ENCODE measurements at places on chromosomes 4 and X.

GRCh38 chr4:71532407-71532806 is 193.6 kb downstream of the SLC4A4 start:
- DNase-seq: no peak

DNA sequence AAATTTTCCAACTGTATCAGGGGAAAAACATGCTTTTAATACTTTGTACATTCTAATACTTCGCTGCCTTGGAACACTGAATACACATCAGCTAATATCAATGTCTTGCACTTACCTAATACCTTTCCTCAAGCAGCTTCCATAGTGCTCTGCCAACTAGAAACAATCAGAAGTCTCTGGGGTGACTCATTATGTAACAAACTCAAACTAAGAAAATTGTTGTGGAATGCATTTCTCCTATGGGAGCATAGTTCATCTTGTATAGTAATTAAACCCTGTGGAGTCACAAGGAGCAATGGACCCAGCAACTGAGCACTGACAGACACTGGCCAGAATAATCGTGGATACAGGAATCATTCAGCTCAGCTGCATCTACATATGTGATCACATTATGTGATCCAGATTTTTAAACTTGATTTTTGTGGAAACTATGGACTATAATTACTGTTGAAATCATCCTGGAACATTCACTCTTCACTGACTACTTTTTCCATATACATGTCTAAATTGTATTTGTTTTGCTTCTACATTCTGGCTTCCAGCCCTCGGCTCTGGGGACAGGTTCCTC is 496.9 kb downstream of the TMA16 start:
- DNase-seq: no peak

GRCh38 chr4:181166742-181167399 is 1076.3 kb upstream of the TENM3 start:
- DNase-seq: no peak

DNA sequence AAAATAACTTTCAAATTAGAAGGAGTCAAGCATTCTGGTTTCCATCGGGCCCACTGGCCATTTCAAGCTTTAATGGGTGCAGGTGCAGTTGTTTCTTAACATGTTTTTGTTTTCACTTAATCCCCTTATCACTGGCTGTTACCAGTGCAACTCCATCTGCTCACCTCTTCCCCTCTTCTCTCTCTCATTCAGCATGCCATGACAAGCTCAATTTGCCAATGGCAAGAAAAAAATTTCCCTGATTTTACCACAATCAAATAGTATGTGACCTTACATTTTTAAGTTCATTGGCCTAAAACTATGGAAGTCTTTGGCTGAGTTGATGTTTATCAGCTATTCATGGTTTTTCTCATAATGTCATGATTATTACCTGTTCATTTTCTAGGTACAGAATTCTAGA is 299.1 kb upstream of the BMP3 start:
- no peak for DNase-seq

GRCh38 chr4:28444886-28445496 is 1584.3 kb downstream of the STIM2 start:
- no peak for DNase-seq

- no peak for DNase-seq
These were observed 251.2 kb downstream of the CFAP299 start for GRCh38 chr4:80586716-80587115.

- peak; percentile 39 for DNase-seq
These were observed 3.7 kb upstream of the BEX4 start for GRCh38 chrX:103211012-103211715.

DNA sequence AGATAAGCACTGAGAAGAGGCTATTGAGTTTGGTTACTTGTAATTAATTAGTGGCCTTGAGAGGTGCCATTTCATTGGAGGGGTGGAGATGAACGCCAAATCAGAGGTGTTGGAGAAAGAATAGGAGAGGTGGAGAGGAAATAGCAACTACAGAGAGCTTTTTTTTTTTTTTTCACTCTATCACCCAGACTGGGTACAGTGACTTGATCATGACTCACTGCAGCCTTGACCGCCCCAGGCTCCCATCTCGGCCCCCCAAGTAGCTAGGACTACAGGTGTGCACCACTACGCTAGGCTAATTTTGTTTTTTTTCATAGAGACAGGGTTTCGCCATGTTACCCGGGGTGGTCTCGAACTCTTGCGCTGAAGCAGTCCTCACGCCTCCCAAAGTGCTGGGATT is 5.2 kb downstream of the NHS start:
- DNase-seq: no peak

GRCh38 chr4:61896634-61897033 is 696.5 kb downstream of the ADGRL3 start:
- no peak for DNase-seq

DNA sequence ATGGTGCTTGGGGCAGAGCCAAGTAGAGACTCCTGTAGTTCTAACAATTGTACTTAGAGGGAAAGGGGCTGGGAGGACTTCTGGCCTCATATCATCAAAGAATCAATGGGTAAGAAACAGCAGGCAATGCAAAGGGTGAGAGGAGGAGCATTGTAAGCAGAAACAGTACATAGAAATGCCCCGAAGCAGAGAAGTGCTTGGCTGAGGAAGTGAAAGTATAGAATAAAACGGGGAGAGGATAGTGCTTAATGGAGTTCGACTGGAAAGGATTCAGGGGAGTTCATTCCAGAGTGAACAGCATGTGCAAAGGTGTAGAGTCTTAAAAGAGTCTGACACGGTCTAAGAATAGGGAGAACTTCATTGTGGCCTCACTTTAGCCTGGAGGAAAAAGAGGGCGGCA is 103.0 kb downstream of the SYNPO2 start:
- DNase-seq: no peak

DNA sequence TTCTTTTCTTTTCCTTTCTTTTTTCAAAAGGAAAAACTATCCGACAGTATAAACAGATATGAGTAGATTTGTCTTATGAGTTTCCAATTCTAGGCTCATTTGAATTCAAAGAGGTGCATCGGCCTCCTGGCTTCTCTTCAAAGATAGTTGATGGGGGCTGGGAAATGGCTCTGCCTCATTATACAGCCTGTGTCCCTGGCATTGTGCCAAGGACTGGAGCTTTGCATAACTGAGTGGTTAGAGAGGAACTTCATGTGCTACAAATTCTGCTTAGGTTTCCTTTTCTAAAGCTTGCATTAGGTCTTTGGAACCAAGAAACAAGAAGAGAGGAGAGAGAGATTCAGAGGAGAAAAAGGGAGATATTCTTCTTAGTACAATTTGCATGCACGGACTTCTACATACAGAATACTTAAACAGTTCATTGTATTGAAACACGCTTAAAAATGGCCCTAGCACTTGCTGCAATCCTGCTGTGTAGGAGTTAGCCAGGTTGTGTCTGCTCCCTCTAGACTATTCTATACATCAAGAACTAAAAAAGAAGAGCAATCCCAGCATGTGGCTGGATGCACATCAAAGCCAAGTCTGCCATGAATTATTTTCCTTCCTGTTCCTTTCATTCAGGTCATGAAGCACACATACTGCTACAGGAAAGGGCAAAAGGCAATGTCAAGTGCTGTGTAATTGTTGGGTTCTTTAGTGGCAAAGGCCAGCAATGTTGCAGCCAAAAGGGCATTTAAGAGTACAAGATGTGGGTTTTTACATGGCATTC is 70.9 kb downstream of the INTS12 start:
- DNase-seq: no peak

- no peak for DNase-seq
These were observed 383.5 kb downstream of the KLHL4 start for GRCh38 chrX:87901060-87901459.

- no peak for DNase-seq
These were observed 15.1 kb upstream of the FGFR3 start for GRCh38 chr4:1777822-1778641.

- DNase-seq: no peak
These were observed 125.2 kb upstream of the KLHL4 start for GRCh38 chrX:87392369-87392768.

GRCh38 chr4:107379054-107379869 is 340.8 kb downstream of the PAPSS1 start:
- DNase-seq: no peak

GRCh38 chrX:27439771-27440170 is 23.4 kb downstream of the PPP4R3C start:
- DNase-seq: no peak

- no peak for DNase-seq
These were observed 10.4 kb downstream of the MID1IP1 start for GRCh38 chrX:38811515-38812243.

DNA sequence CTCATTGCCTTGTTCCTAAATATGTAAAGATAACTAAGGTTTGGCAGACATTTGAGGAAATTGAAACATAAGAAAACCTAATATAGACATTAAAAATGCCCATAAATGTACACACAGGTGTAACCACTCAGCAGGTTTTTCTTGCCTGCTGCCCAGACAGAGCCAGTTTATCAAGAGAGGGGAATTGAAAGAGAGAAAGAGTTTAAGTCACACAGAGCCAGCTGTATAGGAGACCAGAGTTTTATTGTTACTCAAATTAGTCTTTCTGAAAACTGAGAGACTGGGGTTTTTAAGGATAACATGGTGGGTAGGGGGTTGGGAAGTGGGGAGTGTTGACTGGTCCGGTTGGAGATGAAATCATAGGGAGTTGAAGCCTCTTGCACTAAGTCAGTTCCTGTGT is 119.0 kb downstream of the CFAP299 start:
- no peak for DNase-seq

DNA sequence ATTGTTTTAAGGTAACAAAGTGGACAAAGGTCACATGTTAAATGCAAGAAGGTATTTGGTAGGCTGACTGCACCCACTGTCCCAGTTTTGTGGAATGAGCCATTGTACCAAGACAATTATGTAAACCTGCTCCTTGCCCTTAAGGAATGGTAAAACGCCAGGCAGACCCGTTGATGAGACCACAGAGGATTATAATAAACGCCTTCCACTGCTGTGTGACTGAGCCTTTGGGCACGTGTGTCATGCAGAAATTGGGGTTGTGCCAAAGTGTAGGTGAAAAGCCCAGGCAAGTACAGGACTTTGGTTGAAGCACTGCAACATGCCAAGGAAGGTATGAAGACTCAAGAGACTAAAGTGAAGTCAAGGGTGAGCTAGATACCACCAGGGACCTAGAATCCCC is 59.7 kb downstream of the LRRC66 start:
- no peak for DNase-seq

- DNase-seq: no peak
These were observed 7.2 kb downstream of the ARHGAP24 start for GRCh38 chr4:85482010-85482738.

- no peak for DNase-seq
These were observed 179.6 kb downstream of the CENPC start for GRCh38 chr4:67365661-67366245.

DNA sequence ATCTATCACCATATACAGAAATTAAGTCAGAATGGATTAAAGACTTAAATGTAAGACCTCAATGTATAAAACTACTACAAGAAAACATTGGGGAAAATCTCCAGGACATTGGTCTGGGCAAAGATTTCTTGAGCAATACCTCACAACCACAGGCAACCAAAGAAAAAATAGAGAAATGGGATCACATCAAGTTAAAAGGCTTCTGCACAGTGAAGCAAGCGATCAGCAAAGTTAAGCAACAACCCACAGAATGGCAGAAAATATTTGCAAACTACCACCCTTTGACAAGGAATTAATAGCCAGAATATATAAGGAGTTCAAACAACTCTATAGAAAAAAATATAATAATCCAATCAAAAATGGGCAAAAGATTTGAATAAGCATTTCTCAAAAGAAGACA is 236.9 kb upstream of the EMCN start:
- no peak for DNase-seq

- peak; percentile 29 for DNase-seq
These were observed 80.6 kb downstream of the PBDC1 start for GRCh38 chrX:76253432-76253831.

DNA sequence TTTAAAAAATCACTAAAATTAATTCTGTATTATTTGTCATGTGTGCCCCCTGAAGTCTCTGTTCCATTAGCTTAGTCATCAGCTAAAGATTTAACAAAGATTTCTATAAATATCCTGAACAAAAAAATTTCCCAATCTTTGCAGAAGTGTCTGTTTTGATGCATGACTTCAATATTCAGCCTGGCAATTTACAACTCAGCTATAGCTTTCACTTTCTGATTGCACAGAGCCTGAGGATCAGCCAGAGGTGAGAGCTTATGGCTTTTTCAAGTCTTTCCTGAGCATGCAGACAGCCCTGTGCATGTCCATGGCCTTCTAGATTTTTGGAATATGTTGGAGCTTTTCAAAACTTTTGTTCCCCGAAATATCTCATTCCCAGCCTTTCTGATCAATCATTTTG is 420.1 kb downstream of the ZNF674 start:
- peak; percentile 1 for DNase-seq

- DNase-seq: no peak
These were observed at the start of gene USP11 for GRCh38 chrX:47232803-47233332. TSS of gene USP11 (plus strand) at chrX:47233009. CDS start at chrX:47233044, 35 bp downstream.

GRCh38 chr4:73734530-73735001 is 5.8 kb upstream of the CXCL8 start:
- DNase-seq: no peak

- no peak for DNase-seq
These were observed 377.8 kb downstream of the KLHL4 start for GRCh38 chrX:87895421-87895820.
